NCI-H446 (cell line): ENCODE measurements at places on chromosomes 1 and 21.

DNA sequence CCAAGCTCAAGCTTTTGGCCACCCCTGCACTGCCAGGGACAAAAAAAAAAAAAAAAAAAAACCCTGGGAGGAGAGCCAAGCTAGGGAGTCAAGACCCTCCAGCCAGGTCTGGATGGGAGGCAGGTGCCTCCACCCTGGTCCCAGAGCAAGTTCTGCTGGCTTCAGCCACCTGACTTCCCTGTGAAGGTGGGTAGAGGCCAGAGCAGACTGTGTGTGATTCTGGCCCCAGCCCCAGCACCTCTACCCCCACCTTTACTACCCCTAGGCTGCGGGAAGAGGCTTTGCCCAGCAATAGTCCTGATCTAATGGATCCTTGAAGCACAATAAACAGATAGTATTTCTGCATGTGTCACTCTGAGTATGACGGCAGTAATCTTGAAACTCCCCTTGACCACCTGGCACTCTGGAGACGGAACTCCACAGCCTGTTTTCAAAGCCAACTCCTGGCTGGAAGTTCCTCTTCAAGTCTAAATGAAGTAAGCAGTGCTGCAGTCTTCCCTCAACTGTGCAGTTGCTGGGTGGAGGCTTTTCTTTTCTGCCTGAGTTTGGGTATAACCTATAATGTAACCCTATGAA, 9.8 kb downstream of the PDZK1IP1 start:
- DNase-seq, result no peak

DNA sequence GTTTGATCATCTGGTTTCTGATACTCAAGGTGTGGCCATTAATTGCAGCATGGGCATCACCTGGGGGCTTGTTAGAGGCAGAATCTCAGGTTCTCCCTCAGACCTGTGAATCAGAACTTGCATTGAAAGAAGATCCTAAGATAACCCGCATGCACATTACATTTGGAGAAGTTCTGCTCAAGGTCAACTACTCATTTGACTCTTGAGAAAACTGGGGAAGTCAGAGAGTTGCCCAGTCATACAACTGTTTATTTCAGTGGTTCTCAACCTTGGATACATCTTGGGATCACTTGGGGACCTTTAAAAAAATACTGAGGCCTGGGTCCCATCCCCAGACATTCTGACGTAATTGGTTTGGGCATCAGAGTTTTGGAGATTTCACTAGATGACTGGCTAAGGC, 30.5 kb downstream of the CAMTA1 start:
- no peak for DNase-seq

DNA sequence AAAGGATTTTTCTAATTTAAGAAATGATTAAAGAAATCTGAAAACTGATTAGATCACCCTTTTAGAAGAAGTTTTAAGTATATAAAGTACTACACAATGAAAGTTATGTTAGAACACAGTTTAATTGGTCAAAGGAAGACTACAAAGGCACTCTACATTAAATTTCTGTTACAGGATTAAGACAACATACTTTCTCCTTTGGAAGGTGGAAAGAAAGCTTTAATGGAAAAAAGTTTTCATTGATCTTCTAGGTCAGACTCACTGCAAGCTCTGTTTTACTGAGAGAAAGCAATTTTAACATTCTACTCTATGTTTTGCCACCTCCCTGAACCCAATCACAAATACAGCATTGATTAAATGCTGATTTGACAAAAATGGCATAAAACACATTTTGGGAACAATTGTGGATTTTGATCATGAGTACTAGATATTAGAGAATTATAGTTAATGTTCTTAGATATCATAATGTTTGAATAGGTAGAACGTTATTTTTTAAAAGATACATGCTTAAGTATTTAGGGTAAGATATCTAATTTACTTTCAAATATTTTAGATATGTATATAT, 32.0 kb downstream of the WDR26 start:
- no peak for DNase-seq

GRCh38 chr21:27646056-27646455, 679.2 kb upstream of the ADAMTS5 start:
- DNase-seq, result no peak

GRCh38 chr1:25255706-25256577, 8.7 kb upstream of the RSRP1 start:
- DNase-seq, result no peak

DNA sequence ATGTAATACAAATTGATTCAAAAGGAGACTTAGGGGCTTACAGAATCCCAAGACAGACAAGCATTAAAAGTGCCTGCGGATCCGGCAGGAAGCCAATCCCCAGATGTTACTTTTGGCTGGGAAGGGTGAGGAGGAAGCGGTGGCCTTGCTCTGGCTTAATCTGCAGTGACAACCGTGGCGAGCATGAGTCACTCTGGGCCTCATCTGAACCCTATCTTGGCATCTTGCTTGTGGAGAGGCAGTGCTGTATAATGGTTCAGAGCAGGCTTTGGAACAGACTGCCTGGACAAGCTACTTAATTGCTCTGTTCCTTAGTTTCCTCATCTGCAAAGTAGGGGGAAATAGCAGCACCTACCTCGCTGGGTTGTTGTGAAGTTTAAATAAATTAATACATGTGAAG, 74.1 kb downstream of the XCL2 start:
- peak; percentile 90 for DNase-seq

GRCh38 chr1:232101231-232101630, 474.6 kb downstream of the DISC1 start:
- no peak for DNase-seq

GRCh38 chr1:70319750-70320149, 34.8 kb downstream of the ANKRD13C start:
- no peak for DNase-seq

GRCh38 chr1:208748387-208749165, 504.4 kb upstream of the PLXNA2 start:
- no peak for DNase-seq

GRCh38 chr1:46553506-46553905, 2.1 kb upstream of the KNCN start:
- DNase-seq, result no peak
